ENCODE measurements at places on chromosomes 7 and 10. TPM values are rescaled to one million over a fixed set of nuclear protein-coding genes. Genes with fewer than 3 reads are reported as not detected.
A peak's percentile ranks its signal among the peaks of the same experiment; 100 is the strongest.

DNA sequence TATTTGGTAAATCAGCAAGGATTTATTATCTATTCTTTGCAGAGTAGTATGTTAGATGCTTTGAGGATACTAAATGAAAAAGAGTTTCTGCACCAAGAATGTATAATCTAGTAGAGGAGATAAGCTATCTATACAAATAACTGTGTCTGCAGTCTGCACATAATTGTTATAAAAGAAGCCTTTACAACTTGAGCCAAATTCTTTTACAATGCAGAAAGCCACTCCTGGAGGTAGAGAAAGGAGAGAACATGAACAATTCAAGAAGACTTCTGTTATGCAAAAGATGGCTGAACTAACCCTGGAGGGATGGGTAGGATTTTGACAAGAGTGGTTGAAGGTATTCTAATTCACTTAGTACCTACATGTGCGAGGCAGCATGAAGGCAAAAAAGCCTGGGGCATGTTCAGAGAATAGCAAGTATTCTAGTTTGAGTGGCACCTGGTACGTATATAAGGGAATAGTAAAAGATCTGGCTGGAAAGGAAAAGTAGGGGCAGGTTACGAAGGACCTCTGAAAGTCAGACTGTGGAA lies 251.1 kb upstream of the KAT6B start:
- no peak for DNase-seq

GRCh38 chr7:45028138-45028919 lies 28.3 kb downstream of the CCM2 start:
- no peak for DNase-seq

DNA sequence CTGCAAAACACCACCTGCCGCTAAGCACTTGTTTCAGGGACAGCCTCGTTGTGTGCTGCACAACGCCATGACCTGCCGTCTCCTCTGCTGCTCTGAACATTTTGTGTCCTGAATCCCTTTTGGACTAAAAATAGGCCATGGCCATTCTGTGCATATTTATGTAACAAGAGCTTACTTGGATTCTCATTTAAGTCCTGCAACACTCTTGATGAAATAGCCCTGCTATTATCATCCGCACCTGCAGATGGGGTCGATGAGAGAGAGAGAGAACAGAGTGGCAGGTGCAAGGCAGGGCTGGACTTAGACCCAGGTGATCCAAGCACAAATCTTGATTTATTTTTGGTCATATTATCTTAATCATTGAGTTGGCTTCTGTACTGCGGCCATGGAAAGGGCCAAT lies 121.2 kb upstream of the PRKCQ start:
- peak; percentile 18 for DNase-seq

- no peak for DNase-seq
Measured at GRCh38 chr10:59852670-59853069, 53.7 kb downstream of the CCDC6 start.

DNA sequence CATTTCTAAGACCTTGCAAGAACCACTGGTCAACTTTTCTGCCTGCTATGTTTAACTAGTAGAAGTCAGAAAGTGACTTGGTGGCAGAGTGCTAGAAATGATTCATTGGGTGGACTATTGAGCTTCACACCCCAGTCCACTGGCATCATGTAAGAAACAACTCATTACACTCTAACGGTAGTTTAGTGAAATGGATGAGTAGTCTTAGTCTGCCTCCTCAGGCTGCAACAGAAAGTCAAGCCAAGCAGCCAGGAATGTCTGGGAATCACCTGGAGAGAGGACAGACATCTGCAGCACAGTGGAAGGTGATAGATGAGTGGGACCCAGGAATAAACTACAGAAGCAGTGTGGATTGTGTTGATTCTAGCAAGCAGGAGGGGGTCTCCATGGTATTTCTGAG lies 125.4 kb downstream of the AUTS2 start:
- DNase-seq, result peak; percentile 53

- no peak for DNase-seq
Measured at GRCh38 chr7:69687739-69688433, 89.6 kb downstream of the AUTS2 start.

DNA sequence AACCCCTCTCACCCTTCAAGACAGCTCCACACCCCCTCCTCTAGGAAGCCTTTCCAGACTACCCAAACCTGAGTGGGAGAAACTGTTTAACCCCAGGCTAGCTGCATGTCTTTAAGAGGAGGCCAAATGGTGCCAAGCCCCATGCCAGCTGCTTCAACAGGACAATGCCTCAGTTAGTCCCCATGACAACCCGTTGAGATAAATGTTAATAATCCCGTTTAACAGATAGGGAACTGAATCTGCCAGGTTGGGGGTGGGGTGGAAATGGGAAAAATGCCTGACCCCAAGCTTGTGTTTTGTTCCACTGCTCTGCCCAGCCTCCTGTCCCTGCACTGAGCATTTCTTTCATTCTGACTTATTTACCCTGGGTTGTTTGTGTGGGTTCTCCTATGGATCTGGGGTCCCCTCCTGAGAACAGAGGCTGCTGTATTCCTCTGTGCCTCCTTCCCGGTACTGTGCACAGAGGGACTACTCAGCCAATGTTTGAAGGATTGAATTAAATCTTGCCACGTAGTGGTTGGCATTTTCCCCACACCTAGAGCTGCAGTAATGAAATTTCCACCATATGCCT lies 452.6 kb upstream of the ZMIZ1 start:
- no peak for DNase-seq

- no peak for DNase-seq
Measured at GRCh38 chr7:155882596-155882995, 70.3 kb upstream of the SHH start.

GRCh38 chr7:92754919-92755581 lies 81.3 kb downstream of the CDK6 start:
- no peak for DNase-seq

DNA sequence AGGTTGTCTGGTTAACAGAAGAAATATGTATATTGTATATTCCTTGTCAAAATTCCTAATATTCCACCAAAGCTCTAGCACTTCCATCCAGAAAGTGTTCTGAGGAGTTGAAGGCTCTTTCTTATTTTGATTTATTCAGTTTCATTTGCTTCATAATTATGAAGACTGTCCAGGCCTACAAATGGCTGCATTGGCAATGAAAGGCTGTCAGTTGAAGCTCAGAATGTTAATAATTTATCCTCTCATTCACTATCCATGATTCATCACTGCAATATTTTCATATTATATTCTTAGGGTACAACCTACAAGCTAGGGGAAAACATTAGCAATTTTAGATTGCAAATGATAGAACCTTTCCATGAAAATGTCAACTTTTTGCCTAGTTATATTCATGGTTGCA lies 57.3 kb downstream of the ARID5B start:
- DNase-seq, result no peak

DNA sequence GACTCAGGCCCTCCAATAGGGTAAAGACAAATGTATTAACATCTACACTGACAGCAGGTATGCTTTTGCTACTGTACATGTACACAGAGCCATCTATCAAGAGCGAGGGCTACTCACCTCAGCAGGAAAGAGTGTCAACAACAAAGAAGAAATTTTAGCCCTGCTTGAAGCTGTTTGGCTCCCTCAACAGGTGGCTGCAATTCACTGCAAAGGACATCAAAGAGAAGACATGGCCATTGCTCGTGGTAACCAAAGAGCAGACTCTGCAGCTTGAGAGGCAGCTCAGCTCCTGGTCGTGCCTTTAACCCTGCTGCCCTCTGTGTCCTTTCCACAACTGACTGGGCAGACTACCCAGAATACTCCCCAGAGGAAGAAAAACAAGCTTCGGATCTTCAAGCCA lies 5.1 kb downstream of the AKR1B15 start:
- peak; percentile 38 for DNase-seq

The CALML5 gene
- total RNA-seq, result not detected

The GJD4 gene
- not detected for total RNA-seq

The CFAP43 gene
- total RNA-seq, result 4.7 TPM

The SERPINE1 gene
- 1,733 TPM for total RNA-seq
